Omental fat pad (tissue), 4 donors: ENCODE measurements at places on chromosomes 5 and 9.

- no peak for DNase-seq
Measured at GRCh38 chr9:133425049-133425632, 3.0 kb downstream of the ADAMTS13 start.

GRCh38 chr5:169745441-169746146 lies 108.5 kb downstream of the DOCK2 start:
- no peak for DNase-seq

- peak; percentile 35 for DNase-seq
Measured at GRCh38 chr5:134524272-134524825, 1.1 kb upstream of the JADE2 start.

- no peak for DNase-seq
Measured at GRCh38 chr5:80764786-80765185, 110.0 kb upstream of the DHFR start.

GRCh38 chr5:40689438-40689837 lies 9.7 kb downstream of the PTGER4 start:
- no peak for DNase-seq

DNA sequence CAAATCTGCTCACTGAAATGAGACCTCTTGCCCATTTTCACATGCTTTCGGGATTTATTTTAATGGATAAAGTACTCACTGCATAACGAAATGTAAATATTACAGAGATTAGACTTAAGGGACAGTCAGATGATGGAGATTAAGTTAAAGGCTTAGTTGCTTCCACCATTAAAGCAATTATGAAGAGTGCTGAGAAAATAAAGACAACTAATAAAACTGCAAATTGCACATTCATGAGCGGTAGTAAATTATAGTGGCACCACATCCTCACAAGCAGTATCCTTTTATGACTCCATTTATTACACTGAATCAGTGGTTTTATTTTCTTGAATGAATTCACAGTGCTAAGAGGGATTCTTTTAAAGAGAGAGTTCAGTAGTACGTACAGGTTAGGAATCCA lies 76.2 kb upstream of the TMED7 start:
- no peak for DNase-seq

DNA sequence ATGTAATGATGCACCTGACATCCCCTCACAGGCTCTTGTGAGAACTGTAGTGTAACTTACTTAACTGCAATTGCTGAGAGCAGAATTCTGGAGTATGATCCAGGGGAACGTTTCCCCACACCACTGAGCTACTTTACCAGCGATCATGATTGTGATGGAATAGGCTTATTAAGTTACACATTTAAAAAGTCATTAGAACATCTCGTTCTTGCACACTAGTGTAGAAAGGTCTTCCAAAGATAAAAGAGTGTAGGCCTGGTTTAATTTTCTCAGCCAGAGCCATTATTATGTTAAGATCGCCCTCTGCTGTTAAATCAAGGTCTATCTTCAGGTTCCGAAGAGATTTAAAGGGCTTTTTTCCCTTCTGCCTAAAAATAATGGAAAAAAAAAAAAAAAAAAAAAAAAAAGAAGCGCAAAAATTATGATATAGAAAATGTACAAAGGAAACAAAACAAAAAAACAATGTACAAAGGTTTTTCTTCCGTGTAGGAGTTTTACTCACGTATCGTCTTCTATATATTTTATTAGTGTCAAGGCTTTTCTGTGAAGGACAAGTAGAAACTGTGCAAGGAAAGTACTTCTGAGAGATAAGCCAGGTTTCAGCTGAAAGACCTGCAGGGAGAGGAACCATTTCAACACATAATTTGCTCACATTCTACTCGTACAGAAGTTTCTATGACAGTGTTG lies 18.6 kb upstream of the MOB3B start:
- DNase-seq = no peak

DNA sequence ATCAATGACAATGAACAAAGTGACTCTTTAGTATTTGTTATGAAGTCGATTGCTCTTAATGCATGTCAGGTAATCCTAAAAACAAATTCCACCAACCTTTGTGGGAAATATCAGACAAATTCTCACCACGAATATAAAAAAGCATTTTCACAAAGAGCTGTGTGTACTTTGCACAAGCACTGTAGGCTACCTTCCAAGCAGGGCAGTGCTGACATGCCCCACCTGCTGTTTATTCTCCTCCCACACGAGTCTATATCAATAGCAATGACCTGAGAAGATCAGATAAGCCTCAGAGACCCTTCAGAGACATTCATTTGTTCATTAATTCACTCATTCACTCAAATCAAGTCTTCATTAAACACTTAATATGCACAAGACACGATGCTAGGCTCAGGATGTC lies 469.1 kb downstream of the ZSWIM6 start:
- no peak for DNase-seq

- DNase-seq = no peak
Measured at GRCh38 chr9:130183133-130183762, 11.0 kb downstream of the NCS1 start.

GRCh38 chr5:40691894-40692293 lies 12.2 kb downstream of the PTGER4 start:
- no peak for DNase-seq

- no peak for DNase-seq
Measured at GRCh38 chr5:53924392-53924791, 364.0 kb downstream of the NDUFS4 start.

GRCh38 chr9:89021154-89021803 lies 30.0 kb downstream of the S1PR3 start:
- no peak for DNase-seq

- DNase-seq = no peak
Measured at GRCh38 chr9:85895685-85896084, 45.3 kb upstream of the NAA35 start.

GRCh38 chr9:115764645-115765044 lies 388.9 kb upstream of the PAPPA start:
- no peak for DNase-seq

DNA sequence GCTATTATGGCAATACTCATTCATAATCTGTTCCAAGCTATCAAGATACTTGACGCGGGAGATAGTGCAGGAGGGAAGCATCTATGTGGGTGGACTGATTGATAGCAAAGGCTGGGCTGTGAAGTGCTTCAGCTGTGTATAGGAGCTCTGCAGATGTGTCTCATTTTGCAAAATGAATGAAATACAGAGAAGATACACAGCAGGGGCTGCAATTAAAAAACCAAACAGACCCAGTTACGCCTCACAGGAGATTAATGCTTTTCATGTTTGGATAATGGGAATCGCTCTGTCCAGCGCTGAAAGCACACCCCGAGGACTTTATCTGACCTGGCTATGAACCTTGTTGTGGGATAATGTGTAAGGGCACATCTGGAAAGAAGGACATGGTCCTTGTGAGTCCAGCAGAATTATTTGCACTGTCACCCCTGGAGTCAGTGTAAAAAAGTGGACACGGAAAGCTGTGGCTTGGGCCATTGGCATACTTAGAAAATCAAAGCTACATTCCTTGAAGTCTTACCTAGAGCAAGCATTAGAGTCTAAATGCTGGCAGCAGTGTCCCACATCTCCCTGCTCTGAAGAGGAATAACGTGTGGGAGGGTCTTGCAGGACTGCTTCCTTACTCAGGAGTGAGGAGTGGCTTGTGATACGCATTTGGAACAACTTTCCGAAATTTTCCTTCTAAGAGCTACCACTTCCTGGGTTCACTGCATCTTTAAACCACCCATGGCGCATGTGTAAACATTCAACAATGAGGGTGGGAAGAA lies 2.6 kb downstream of the SH3RF2 start:
- DNase-seq = no peak

- no peak for DNase-seq
Measured at GRCh38 chr9:87570000-87570908, 72.6 kb downstream of the DAPK1 start.

DNA sequence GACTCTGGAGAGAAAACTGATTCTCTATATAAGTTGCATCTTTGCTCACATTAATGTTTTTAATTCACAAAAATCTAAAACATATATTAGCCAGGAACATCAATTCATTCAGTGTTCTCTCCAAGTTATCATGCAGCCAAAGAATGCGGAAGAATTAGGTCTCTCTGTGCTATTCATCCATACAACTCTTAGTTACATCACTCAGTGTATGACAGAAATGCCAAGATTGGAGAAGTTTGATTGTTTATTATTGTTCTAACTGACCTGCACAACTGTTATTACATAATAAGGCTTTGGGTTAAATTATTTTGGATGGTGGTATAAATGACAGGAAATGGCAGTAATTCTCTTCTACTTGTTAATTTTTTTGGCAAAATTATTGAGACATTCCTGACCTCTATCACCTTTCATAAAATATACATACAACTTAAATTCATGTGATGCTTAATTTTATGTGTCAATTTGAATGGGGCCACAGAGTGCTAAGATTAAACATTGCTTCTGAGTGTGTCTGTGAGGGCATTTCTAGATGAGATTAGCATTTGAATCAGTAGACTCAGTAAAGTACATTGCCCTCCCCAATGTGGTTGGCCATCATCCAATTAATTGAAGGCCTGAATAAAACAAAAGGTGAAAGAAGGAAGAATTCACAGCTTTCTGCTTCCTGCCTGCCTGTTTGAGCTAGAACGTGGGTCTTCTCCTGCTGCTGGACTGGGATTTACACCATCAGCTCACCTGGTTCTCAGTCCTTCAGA lies 70.2 kb downstream of the NR2F1-AS1 start:
- no peak for DNase-seq

DNA sequence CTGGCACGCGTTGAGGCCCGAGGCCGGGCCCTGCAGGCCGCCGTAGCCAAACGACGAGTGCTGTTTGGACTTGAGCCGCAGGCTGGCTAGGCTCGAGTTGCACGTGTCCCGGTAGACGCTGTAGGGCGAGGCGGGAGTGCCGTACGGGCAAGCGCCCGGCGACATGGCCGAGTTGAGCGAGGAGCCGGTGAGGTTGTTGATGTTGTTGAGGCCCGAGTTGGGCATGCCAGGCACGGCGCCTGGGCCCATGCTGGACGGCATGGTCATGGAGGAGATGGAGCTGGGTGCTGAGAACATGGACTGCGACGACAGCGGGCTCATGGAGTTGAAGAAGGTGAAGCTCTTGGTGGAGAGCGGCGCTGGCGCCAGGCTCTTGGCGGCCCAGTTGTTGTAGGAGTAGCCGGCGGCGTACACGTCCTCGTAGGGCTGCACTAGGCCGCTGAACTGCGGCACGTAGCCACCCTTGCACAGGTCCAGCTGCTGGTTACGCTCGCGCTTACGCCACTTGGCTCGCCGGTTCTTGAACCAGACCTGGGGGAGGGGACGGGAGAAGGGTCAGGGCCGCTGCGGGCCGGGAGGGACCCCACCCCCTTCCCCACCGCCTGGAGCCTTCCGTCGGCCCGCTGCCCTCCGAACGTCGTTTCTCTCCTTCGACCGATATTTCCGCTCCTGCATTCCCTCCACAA lies 5.1 kb downstream of the PITX1 start:
- DNase-seq = no peak

- no peak for DNase-seq
Measured at GRCh38 chr5:124996023-124996763, 249.8 kb upstream of the ZNF608 start.

- no peak for DNase-seq
Measured at GRCh38 chr5:13478831-13479465, 465.5 kb downstream of the DNAH5 start.

DNA sequence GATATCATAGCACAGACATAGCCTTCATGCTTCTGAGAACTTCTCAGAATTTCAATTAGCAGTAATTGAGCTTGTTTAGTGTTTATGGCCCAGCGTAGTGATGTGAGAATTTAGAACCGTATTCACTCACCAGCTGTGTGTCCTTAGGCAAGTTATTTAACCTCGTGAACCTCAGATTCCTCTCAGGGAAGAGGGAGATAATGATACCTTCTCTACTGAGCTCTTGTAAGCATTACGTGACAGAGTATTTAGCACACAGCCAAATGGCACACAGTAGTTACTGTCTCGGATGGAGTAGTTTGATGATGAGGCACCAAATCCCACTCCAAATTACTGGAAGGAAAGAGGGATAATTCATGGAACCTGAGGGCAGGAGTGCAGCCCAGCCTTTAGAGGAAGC lies 429.3 kb downstream of the CCDC171 start:
- no peak for DNase-seq

GRCh38 chr5:171449426-171449825 lies 30.0 kb downstream of the FGF18 start:
- no peak for DNase-seq

GRCh38 chr5:137218896-137219295 lies 280.2 kb downstream of the SPOCK1 start:
- DNase-seq = no peak

DNA sequence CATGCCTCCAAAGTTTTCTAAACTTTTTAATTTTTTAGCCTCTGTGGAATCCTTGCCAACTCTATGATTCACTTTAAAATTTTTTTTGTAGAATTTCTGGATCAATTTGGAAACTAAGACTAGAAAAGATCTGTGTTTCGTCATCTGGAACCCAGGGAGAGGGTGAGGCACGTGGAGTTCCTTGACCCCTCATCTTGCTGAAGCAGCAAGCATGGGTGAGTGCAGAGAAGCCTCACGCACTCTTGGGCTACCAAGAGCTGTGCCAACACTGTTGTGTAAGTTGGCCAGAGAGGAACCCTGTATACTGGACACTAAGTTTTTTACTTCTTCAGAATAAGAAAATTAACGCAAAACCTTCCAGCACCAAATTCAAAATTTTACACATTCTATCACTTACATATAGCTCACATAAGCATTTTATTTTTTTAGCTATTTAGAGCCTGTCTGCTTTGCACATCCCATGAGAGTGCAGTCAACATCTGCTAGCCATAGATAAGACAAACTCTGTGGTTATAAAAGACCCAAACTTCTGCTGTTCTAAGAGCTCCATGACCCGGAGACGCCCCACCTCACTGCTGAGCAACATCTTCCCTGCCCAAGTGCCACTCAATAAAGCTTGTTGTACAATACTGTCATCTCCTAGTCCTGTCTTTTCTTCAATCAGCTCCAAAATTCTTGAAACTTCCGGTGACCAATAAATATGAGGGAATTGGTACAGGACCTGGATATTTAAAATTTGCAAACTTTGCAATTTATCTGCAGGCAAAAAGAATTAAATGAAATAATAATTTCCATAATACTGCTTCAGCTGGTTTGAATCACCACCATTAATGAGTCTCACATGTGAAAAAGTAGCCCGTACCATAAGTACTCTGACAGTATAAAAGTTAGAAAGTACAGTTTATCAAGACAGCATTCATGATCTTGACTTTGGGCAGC lies 69.7 kb upstream of the ADCY2 start:
- no peak for DNase-seq

- no peak for DNase-seq
Measured at GRCh38 chr9:3976865-3977613, 322.8 kb downstream of the GLIS3 start.

GRCh38 chr5:136114414-136115125 lies 18.1 kb upstream of the SMAD5 start:
- DNase-seq = no peak

GRCh38 chr9:129405827-129406213 lies 215.1 kb downstream of the C9orf50 start:
- DNase-seq = no peak
